T follicular helper cell (primary cell): ENCODE measurements at places on chromosomes 16 and 17.

DNA sequence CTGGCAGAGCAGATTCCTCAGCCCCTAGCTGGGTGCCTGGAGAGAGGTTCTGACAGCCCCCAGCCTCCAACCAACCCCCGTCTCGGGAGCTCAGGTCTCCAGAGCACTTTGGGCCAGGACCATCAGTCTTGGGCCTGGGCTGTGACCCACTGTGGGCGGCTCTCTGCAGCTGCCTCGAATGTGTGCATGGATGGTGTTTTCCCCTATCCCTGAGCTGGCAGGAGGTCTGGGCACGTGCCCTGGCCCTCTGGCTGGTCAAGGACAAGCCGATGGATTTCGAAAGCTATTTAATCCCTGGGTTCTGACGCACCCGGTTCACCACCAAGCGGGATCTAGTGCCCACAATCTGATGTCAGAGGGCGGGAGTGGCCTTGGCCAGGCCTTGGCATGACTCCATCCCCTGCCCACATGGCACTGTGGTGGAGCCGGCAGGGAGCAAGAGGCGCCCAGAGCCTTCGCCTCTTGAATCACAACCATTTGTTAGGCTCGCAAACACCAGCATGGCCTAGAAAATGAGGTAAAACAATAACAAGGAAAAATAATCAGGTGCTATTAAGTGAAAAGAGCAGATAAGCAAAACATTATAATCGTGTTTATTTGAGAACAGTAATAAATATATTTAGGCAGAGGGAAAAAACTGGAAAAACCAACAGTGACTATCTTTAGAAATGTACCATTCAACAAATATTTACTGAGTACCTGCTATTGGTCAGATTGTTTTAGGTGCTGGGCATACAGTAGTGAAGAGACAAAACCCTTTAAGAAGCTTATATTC, 69.3 kb upstream of the TOB1 start:
- no peak for DNase-seq

- no peak for DNase-seq
These were observed 38.6 kb upstream of the PMFBP1 start for GRCh38 chr16:72210555-72210954.

- no peak for DNase-seq
These were observed 24.2 kb downstream of the ORC6 start for GRCh38 chr16:46713634-46714033.

DNA sequence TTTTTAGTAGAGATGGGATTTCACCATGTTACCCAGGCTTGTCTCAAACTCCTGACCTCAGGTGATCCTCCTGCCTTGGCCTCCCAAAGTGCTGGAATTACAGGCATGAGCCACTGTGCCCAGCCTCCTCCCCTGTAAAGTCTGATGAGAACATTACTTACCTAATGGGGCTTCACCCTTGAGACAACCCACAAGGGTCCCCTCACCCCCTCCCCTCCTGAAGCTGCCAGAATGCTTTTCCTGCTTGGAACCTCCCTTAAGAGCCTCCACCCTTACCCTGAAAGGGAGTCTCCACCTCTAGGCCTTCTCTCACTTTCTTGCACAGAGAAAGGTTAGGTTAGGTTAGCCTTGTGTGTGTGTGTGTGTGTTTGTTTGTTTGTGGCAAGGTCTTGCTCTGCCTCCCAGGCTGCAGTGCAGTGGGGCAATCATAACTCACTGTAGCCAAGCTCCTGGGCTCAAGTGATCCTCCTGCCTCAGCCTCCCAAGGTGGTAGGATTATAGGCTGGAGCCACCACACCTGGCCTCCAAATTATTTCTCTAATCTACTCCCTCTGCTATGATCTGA, 8.9 kb downstream of the SLC5A11 start:
- no peak for DNase-seq

DNA sequence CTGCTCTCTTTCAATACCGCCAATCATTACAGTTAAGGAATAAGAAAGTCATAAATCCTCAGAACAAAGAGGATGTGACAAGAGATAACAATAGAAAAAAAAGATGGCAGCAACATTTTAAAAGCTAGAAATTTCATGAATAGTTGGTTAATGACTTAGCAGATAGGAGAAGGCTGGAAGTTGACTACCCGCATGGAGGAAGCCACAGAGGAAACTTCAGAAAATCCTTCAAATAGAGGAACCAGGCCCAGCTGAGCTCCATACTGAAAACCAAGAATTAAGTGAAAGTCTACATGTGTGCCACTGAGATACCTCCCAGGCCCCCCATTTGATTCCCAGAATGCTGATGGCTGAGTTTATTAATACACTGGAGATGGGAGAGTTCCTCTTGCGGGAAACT, 109.3 kb downstream of the GSG1L start:
- no peak for DNase-seq

DNA sequence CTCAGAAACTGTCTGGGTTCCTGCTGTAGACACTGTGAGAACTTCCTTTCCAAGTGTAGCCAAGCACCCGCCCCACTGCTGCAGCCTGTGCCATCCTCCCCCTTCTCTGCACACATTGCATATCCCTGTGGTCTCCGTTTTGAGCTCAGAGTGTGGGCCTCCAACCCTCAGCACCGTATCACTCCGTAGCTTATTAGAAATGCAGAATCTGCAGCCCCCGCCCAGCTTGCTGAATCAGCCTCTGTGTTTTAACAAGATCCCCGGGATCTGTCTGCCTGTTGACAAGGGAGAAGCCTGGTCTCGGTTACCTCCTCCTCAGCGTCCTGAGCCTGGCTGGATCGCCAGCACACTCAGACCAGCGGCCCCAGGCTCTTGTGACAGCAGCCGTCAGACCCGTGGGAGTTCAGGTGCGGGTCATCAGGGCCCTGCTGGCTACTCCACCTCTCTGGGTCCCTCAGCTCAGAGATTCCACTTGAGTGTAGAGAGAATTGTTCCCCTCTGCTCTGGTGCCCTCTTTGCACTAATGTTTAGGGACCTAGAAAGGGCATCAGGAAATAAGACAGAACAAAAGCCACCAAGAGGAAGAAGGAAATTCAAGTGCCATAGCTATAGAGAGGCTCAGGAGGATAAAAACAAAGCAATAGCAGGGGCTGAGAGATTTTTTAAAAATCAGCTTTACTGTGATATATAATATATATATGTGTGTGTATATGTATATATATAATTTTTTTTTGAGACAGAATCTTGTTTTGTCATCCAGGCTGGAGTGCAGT, 92.3 kb downstream of the PITPNC1 start:
- peak; percentile 9 for DNase-seq

DNA sequence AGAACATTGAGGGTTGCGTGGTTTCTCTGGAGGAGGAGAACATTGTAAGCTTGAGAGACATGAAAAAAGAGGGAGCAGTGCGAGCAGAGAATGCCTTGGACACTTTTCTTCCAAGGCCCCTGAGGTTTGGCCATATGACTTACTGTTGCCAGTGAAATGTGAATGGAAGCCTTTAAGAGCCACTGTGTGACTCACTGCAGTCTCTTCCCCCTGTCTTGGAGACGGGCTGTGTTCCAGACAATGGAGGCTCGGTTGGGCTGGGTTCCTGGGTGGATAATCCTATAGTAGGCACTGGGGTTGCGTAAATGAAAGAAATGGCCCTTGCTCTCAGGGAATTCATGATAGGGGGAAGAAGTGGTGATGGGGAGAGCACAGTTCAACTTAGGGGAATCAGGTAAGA, 75.5 kb downstream of the SHISA9 start:
- no peak for DNase-seq

- DNase-seq, result no peak
These were observed 110.7 kb upstream of the SDK2 start for GRCh38 chr17:73754886-73755400.
